ENCODE measurements at places on chromosomes 12 and 14.
A peak's percentile ranks its signal among the peaks of the same experiment; 100 is the strongest.

- DNase-seq, result no peak
Measured at GRCh38 chr12:100823963-100824362, 29.4 kb downstream of the ANO4 start.

- peak; percentile 59 for DNase-seq
Measured at GRCh38 chr14:73463411-73463810, 5.1 kb upstream of the NUMB start.

DNA sequence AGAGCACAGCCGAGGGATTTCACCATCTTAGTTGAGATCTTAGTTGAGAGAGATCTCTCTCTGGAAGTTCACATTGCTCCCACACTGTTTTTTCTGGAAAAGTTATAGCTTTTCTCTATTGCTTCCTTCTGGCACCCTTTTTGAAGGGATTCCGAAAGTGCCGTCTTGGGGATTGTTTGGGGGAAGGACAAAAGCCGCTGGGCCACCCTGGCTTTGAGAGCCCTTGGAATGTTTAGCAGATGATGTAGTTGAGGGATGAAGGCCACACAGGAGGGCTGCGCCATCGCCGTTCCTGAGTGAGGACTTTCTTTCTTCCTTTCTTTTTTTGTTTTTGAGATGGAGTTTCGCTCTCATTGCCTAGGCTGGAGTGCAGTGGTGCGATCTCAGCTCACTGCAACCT is 17.7 kb downstream of the PLEKHG3 start:
- DNase-seq, result no peak

DNA sequence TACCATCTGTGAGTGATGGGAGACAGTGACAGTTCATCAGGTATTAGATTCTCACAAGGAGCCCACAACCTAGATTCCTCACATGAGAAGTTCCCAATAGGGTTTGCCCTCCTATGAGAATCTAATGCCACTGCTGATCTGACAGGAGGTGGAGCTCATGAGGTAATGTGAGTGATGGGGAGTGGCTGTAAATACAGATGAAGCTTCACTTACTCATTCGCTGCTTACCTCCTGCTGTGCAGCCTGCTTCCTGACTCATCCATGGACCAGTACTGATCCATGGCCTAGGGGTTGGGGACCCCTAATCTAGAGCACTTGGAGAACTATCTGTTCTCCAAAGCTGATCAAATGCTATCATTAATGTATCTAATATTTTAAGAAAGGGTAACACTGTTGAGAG is 17.7 kb downstream of the CLEC2D start:
- no peak for DNase-seq

DNA sequence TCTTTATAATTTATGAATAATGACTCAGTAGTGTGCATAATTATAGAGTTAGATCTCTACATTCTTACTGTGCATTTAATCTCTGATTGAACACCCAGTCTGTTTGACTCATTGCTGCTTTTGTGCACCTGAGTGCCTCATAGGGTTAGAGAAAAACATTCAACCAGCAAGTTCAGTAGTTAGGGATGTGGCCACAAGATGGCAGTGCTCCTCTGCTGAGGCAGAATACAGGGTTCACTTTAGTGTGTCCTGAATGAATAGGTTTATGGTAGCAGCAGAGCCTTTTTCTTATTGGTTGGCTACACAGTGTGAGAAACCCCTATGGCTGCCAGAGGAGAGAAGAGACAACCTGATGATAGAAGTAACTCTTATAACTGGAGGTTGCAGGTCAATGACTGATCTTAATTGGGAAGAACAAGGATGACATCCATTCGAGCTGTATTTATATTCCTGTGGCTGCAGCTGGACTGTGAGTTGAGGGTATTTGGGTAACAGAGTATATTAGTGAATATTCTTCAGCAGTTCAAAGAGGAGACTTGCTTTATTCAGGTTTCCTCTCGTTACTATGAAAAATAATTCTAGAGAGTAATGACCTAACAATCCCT is 194.9 kb upstream of the OR4E1 start:
- DNase-seq, result peak; percentile 88

DNA sequence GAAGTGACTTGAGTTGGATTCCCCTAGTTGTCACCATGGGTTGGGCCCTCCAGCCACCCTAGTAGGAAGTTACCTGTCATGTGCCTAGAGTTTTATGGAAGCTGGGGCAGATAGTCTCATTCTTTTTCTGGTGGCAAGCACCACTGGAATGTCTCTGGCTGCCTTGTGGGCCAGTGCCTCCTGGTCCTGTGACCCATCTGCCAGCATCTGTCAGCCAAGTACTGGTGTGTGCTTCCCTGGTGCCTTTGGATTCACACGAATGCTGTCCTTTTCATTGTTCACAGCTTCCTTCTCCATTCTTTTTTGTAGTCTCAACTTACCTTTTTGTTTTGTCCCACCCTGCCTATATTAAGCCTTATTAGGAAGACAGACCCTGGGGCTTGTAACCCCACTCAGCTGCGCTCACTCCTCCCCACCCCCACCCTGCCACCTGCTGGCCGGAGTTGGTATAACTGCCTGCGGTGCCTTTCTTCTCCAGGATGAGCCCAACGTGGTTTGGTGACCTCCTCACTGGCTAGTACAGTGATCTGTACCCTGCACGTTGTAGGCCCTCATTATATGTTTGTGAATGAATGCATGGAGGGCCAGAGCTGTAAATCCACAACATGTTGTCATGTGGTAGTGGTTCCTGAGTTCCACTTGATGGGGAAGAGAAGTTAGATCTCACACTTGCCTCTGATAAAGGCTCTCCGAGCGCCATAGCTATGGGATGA is 125.7 kb downstream of the TSPAN9 start:
- DNase-seq, result peak; percentile 71

GRCh38 chr12:47268501-47269454 is 189.0 kb upstream of the AMIGO2 start:
- no peak for DNase-seq

DNA sequence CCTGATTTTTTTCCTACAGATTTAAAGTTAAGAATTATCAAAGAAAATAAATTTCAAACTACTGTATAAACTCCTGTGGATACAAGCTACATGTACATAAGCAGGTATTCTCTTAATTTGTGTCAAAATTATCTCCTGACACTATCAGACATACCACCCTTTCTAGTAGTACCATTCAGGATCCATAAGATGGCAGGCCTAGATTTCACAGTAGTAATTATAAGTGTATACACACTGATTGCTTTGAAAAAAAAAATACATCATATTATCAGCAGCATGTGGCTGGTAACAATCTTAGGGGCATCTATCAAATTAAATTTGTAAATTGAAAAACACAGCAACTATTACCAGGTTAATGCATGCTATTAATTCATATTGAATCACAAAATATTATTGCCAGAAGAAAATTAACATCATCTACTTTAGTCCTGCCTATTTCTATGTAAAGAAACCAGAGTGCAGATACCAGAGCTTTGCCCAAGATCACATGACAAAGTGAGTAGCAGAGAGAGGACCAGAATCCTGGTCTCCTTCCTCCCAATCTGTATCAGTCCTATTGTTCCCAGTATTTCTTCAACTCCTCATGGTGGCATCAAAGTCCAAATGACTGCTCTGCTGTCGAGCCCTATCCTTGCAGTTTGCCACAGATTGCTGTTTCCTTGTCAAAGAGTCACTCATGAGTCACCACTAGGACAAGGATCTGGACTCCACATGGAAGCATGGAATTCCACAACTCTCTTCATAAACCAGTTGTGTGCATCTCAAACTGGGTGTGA is 27.7 kb upstream of the CALM1 start:
- no peak for DNase-seq

GRCh38 chr14:29030970-29031369 is 264.4 kb downstream of the FOXG1 start:
- DNase-seq, result no peak

DNA sequence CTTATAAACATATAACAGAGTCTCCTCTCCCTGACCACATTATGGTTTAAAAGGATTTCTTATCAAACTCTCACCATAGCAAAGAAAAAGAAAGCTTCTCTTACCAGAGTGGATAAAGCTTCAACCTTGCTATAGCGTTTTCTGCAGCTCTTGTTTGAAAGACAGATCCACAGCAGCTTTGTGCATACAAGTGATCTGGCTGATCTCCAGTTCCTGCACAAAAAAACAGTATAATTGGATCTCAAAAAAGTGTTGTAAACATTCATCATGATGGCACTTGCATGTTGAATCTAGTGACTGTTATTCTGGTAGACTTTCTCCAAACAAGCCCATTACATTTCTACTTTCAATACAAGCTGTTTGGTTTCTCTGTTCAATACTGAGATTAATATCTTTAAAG is 178.9 kb upstream of the MGAT4C start:
- no peak for DNase-seq

GRCh38 chr12:90854136-90854689 is 100.8 kb downstream of the CCER1 start:
- peak; percentile 12 for DNase-seq

GRCh38 chr12:128976120-128976738 is 123.0 kb downstream of the GLT1D1 start:
- DNase-seq, result peak; percentile 44

- DNase-seq, result no peak
Measured at GRCh38 chr12:68499616-68500015, 111.1 kb upstream of the RAP1B start.

DNA sequence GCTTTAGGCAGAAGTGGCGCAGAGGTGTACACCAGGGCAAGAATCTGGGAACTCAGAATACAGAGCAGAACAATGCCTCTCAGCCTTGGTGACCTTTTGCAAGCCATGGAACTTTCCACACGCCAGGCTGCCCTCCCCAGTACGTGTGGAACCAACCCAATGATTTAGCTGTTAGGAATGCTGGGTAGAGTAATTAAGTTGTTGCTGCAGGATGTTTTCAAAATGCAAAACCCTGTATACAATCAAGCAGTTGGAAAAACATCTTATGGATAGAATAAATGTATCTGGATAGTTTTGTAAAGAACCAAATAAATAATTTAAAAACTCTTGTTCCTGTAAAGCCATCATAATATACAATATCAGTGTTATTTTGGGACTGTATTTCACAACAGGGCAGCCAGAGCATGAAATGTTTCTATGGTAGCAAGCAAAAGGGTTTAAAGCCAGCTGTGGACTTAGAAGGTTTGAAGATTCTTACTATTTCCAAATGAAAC is 19.4 kb downstream of the PPP1R36 start:
- DNase-seq, result no peak

GRCh38 chr12:105477873-105478272 is 147.4 kb downstream of the C12orf75 start:
- no peak for DNase-seq

GRCh38 chr12:116538682-116539305 is 20.4 kb upstream of the MAP1LC3B2 start:
- DNase-seq, result no peak

DNA sequence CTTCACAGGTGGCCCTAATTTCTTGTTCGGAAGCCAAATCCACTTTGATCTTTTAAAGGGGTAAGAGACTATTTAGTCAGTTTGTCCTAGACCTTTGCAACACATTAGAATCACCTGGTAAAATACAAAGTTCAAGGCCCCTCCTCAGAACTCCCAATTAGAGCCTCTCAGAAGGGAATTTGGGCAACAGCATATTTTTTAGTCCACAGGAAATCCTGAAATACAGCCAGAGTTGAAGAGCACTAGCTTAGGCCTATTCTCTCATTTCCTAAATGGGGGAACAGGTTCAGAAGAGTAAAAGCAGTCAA is 151.3 kb upstream of the FSCB start:
- DNase-seq, result no peak

DNA sequence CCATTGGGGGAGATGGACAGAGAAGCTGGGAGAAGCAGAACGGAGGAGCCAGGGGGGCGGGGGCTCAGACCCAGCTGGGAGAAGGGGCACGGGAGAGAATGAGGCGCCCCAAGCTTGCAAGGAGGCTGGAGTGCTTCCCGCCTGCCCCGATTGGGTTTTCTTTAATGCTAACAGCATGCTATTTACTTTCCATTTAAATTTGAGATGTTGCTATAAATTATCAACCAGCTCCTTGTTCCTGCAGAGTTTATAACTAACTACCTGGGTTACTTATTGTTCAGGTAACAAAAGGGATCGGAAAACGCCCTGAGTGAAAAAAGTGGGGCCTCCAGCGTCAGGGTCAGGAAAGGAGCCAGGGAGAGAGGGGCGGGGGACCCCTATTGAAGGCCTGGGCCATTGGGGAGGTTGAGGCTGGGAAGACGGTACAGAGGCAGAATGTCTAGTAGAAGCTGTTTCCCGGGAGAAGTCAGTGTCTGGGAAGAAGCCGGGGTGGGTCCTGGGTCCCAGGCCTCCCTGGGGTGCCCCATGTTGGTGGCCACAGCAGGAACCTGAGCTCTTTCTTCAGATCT is 2.5 kb downstream of the HNF1A start:
- no peak for DNase-seq

DNA sequence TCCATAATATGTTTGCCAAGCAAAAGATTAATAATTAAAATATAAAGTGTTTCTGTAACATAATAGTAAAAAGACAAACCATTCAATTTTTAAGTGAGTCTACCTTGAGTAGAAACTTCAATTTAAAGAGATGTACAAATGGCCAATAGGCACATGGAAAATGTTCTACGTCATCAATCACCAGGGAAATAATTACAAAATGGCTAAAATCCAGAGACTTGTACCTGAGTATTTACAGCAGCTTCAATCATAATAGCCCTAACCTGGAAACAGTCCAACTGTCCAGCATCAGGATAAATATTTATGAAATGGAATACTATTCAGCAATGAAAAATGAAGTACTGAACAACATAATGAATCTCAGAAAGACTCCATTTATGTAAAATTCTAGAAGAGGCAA is 95.5 kb upstream of the FAR2 start:
- DNase-seq, result no peak

DNA sequence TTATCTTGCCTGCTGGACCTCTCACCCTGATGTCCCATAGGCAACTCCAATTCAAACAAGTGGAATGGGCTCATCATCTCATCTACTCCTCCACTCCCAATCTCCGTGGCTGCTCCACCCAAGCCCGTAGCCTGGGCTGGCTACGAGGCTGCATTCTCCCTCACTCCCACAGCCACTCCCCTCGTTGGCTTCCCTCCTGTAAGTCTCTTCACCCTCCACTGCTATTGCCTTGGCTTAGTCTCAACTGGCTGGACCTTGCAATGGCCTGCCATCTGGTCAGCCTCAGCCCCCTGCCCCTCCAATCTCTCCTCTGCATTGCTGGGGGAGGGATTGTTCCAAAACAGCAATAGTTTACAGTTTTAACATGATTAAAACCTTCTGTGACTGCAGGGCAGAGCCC is 44.4 kb upstream of the PELI2 start:
- no peak for DNase-seq

DNA sequence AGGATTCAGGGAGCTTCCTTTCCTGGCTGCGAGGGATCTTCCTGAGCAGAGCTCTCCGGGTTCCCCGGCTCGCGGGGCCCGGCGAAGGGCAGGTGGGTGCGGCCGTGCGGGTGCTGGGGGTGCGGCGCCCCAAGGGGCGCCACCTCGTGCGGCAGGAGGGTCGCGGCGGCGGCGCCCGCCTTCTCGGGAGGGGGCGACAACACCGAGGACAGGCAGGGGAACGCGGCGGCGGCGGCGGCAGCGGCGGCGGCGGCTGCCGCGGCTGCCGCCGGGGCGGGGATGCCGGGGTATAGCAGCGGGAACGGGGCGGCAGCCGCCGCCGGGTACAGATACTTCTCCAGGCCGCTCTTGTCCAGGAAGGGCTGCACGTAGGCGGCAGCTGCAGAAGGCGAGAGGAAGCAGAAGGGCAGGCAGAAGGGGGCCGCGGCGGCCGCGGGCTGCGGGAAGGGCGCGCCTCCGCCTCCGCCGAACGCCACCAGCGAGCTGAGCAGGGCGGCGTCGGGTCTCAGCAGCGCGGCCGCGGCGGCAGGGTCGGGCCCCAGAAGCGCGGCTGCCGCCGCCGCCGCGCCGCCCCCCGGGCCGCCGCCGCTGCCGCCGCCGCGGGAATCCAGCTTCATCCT is 2.7 kb downstream of the BHLHE41 start:
- peak; percentile 40 for DNase-seq

All from stimulated activated CD4-positive, alpha-beta T cell treated with anti-CD3 and anti-CD28 coated beads, Interleukin-15, amount 100 ng/mL, for 24 hours (primary cell).